ENCODE measurements at places on chromosomes 13 and 19.

DNA sequence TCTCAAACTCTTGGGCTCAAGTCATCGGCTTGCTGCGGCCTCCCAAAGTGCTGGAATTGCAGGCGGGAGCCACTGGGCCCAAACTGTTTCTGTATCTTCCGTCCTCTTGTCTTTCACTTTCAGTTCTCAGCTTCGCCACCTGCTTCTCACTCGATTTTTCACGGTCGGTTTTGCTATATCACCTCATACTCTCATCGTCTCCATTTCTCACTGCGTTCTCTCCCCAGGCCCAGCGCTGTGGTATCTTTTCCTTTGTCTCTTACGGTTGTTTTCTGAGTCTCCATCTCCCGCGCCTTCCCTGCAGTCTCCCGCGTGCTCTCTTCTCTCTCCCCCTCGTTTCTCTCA lies 14.9 kb downstream of the SSC5D start:
- DNase-seq, result no peak

DNA sequence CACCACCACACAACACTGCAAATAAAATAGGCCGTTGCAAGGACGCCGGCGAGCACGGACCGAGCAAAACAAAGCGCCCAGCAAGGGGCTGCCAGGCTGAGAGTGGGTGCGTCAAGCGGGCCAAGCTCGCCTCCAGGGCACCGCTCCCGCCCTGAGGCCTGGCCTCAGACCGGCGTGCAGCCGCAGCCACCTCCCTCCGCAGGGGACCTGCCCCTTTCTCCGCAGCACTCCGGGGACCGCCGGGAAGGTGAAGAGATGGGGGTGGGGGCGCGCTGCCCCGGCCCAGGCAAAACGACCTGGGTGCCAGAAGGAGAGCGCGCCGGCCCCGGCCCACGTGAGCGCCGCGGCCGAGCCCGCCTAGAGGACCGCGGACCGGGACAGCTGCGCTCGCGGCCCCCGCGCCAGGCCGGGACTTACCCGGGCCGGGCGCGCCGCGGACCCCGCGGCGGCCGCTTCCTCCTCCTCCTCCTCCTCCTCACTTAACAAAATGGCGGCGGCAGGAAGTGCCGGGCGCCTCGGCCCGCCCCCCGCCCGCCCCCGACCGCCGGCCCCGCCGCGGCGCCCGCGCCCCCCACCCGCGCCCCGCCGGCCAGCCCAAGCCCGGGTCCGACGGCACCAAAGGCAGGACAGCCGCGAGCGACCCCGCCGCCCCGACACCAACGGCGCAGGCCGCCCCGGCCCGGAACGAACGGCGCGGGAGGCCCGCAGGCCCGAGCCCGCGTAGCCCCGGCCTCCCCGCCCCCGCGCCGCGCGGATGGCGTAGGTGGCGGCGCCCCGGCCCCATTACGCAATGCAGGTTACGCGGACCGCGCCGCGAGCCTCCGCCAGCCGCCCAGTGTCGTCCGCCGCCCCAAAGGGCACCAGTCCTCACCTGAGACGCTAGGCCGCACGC lies 674 bp downstream of the BRD4 start:
- DNase-seq, result peak; percentile 34

DNA sequence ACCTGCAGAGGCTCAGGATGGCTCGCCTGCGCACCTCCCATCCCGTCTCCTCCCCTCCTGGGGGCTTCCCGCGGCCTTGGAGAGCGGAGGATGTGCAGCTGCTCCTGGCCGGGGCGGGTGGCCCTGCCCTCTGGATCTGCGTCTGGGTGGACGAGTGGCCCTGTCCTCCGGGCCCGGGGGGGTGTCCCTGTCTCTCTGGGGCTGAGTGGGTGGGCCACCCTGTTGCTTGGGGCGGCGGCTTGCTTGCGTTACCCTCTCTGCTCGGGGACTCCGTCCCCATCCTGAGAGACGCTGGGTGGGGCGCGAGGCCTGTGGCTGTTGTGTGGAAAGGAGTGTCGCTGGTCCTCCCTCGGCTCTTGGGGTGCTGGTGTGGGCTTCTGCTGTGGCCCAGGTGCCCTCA lies 34.6 kb downstream of the DOT1L start:
- DNase-seq, result no peak

DNA sequence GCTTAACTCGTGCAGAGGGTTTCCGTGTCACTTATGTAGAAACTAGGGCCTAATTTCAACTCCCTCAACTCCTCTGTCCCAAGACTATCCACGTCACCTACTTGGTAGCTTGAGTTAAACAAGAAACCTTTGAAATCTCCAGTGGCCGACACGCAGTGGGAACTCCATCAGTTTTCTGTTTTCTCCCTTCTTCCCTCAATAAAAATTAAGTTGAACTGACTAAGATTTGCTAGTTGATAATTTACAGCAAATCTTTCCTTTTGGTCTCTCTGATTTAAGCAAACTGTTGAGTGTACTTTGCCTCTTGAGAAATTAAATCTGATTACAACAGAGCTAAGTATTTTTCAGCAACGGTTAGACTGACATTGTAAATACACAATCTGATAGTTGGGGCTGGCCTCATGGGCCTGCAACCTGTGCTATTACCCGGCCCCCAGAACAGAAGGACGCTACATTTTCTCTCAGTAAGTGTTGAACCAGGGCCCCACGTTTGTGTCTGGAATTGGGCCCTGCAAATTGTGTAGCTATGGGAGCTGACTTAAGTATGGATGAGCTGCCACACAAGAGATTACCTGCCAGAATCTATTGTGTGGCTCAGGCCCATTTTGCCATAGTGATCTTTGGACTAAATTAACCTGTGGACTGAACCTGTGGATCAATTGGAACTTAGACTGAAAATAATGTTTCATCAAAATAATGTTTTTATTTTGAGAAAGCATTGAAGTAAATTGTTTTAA lies 708 bp upstream of the ESD start:
- no peak for DNase-seq

GRCh38 chr13:100515410-100515800 lies 73.2 kb downstream of the GGACT start:
- DNase-seq, result no peak

GRCh38 chr13:30141775-30142485 lies 165.4 kb downstream of the KATNAL1 start:
- no peak for DNase-seq

DNA sequence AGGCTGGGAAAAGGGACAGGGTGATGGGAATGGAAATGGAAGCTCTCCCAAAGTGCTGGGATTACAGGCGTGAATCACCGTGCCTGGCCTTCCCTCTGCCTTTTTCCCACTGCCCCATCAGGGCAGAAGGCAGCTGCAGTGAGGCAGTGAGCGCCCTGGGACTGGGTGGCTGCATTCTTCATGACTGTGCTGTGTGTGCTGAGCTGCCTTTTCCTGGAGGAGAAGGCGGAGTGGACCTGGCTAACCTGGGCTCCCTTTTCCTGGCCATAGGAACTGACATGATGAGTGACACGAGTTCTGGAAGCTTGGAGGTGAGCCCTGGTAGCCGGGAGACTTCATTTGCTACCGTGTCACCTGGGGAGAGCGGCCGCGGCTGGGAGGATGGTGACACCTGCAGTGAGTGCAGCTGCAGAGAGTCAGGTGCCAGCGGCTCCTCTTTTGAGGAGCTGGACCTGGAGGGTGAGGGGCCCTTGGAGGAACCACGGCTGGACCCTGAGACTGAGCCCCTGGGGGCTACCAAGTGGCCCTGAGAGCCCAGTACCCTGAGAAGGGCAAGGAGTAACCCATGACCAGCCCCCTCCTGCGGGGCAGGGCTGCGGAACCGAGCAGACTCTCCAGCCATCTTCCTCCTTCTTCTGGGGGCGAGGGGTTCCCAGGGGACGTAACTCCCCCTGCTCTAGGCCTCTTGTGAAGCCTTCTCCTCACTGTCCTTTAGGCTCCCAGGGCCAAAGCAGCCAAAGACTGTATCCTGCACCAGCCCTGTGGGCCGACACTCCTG lies 26.3 kb upstream of the ZNF492 start:
- DNase-seq, result no peak

DNA sequence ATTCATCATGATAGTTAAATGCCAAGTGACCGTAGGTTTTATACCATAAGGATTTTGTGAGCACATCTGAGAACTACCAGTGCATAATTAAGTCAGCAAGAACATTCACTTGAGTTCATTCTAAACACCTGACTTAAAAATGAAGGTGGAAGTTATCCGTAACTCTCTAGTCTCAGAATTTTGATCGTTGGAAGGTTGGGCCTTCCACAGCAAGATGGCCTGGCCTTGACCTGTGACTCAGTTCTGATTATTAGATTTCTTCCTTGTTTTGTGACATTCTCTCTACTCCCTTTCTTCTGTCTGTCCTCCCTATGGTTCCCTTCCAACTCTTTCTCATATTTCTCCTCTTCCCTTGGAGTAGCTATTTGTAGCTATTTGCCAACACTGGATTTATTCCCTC lies 20.0 kb upstream of the WDFY2 start:
- no peak for DNase-seq

- no peak for DNase-seq
Measured at GRCh38 chr19:2782329-2782935, 641 bp downstream of the SGTA start.

DNA sequence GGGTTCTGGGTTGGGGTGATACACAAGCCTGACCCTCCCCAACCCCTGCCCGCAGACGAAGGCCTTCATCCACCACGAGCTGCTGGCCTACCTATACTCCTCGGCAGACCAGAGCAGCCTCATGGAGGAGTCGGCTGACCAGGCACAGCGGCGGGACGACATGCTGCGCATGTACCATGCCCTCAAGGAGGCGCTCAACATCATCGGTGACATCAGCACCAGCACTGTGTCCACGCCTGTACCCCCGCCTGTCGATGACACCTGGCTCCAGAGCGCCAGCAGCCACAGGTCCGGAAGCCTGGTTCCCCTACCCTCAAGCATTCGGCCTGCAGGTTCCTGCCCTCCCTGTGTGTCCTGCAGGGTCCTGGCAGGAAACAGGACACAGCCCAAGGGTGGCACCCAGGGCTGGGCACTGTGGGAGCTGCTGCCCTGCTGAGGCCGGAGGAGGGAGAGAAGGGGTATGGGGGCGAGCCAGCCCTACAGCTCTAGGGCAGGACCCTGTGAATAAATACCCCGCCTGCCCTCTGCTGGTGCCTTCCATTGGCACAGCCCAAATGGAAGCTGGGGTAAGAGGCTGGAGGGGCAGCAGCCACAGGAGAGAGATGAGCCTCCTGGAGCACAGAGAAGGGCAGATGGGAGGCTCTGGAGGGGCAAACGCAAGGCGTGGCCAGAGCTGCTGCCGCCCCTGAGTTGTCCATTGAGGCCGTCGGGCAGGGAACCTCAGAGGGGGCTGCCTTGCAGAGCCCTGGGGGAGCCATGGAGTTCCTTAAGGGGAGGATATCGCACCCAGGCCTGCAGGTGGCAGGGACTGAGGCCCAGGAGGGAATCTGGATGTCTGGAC lies 6.8 kb downstream of the TMED1 start:
- DNase-seq, result no peak

- DNase-seq, result no peak
Measured at GRCh38 chr19:41702171-41702651, 6.2 kb upstream of the CEACAM5 start.

- DNase-seq, result no peak
Measured at GRCh38 chr13:104831831-104832230, 1703.6 kb downstream of the EFNB2 start.

GRCh38 chr19:4391306-4391693 lies 9.0 kb downstream of the SH3GL1 start:
- no peak for DNase-seq

- DNase-seq, result no peak
Measured at GRCh38 chr13:33745370-33746324, 72.3 kb upstream of the RFC3 start.

DNA sequence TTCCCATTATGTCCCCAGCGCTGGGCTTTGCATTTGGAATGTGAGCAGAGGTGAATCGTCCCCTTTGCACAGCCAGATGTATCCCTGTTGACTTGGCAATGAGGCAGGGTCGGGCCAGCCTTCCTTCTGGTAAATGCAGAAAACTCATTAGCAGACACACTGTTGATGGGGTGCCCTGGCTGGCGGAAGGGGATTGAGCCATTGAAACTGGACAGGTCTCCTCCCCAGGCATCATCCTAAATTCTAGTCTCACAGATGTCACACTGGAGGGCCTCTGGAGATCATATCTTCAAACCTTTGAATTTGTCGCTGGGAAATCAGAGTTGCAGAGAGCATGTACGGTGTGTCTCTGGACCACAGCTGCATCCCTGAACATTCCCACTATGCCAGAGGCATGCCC lies 219.5 kb upstream of the TSHZ3 start:
- DNase-seq, result no peak

- DNase-seq, result no peak
Measured at GRCh38 chr13:62094932-62095331, 679.3 kb upstream of the PCDH20 start.

- DNase-seq, result no peak
Measured at GRCh38 chr19:823565-824121, 1.9 kb upstream of the PLPPR3 start.

- DNase-seq, result no peak
Measured at GRCh38 chr13:23160638-23161480, 19.9 kb upstream of the SGCG start.

DNA sequence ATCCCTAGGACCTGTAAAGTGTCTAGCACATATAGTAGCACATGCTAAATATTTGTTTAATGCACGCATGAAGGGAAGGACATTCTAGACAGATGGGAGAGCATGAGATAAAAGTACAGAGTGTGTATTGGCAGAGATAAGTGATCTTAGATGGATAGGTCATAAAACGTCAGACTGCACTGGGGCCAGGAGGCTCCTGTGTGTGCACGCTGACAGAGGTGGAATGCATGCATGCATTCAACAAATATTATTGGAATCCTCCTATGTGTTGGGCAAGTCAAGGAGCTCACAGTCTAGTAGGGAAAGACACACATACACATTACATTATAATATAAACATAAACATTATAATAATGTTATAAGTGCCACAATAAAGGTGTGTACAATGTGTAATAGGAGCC lies 73.3 kb downstream of the FGF9 start:
- no peak for DNase-seq
